ENCODE measurements at places on chromosomes 4 and X.

GRCh38 chr4:24131954-24132673 lies 242.3 kb upstream of the PPARGC1A start:
- DNase-seq: no peak

- DNase-seq: peak; percentile 17
Measured at GRCh38 chr4:180636696-180637404, 1606.4 kb upstream of the TENM3 start.

- no peak for DNase-seq
Measured at GRCh38 chrX:1754077-1754476, 139.2 kb downstream of the ASMT start.

GRCh38 chrX:105870445-105870844 lies 48.1 kb downstream of the NRK start:
- DNase-seq: no peak

DNA sequence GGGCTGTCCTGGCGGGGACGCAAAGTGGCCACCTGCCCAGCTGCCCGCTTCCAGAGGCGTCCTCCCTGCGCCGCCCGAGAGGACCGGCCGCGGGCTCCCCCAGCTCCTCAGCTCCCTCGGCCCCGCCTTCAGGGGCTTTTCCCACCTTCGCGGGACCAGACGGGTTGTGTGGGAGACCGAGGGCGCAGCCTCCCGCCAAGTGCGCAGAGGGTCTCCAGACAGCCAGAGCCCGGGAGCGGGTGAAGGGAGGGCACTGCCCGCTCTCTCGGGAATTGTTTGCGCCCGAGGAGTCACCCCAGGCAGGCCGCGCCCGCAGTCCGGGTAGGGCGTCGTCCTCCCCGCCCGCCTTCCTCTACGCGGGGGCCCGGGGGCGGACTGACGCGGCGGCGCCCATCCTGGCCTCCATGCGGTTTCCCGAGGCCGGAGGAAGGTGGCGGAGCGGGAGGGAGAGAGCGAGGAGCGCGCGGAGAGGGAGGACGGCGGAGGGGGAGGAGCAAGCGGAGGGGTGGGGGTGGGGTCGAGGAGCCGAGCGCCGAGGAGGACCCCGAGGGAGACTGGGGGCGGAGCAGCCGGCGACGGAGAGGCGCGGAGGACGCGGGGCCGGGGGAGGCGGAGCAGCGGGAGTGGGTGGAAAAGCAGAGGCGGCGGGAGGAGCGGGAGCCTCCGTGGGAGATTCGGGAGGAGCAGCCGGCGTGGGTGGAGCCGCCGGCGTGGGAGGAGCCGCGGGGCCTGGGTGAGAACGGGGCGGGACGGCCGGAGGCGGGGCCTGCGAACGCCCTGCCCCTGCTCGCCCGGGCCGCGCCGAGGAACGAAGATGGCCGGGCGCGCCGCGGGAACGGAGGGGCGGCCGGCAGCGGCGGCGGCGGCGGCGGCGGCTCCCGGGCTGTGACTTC lies 47.5 kb downstream of the CLDN34 start:
- DNase-seq: peak; percentile 75

DNA sequence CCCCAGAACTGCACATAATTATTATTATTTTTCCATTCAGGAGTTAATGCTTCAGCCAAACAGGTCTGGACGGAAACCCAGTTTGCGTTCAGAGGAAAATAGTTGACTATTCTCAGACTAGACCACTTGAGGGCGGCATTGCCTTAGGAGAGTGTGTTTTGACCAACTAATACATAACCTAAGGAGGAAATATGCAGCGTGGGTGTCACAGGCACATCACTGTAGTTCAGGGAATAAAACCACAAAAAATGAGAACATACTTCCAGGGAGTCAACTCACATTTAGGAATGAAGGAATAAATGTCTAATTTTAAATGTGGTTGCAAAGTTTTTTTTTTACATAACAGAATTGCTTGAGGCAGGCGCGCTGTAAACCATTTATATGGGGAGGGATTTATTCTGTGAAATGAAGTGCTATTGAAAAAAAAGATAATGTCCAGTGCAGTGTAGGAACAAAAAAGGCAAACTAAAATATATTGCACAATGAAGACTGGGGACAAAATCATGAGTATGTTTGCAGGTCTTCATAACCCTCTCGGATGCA lies 93.3 kb downstream of the SYNPO2 start:
- peak; percentile 41 for DNase-seq

GRCh38 chr4:42466273-42466844 lies 69.1 kb downstream of the SHISA3 start:
- DNase-seq: no peak

- no peak for DNase-seq
Measured at GRCh38 chr4:168515222-168516011, 18.6 kb downstream of the PALLD start.

DNA sequence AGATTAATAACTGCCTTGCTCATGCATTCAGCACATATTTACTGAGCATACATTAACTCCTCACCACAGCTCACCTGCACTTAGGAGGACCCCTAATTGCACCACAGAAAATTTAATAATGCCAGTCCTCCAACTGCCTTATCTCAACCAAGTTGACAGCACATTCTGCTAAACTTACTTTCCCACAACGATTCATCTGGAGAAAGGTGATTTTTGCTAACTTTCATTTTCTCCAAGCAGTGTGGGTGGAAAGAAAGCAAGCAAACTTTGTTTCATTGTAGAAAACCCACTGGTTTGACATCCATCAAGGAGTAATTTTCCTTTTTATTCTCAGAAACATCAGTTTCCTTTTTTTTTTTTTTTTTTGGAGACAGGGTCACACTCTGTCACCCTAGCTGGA lies 49.1 kb downstream of the RASGEF1B start:
- DNase-seq: no peak

- no peak for DNase-seq
Measured at GRCh38 chr4:90084967-90085295, 42.3 kb upstream of the CCSER1 start.

- no peak for DNase-seq
Measured at GRCh38 chr4:124030147-124030546, 633.6 kb downstream of the SPRY1 start.

DNA sequence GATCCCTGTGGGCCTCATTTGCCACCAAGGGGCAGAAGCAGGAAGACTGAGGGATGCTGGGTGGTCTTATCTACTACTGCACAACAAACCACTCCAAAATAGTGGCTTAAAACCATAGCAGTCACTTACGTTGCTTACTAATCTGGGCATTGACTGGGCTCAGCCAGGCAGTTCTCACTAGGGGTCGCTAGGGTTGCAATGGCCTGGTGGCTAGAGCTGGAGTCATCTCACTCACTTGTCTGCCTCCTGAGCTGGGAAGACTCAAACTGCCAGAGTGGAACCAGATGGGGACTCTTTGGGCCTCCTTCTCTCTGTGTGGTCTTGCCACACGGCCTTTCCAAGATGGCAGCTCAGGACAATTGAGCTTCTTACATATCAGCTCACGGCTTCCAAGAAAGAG lies 216.3 kb upstream of the BCOR start:
- no peak for DNase-seq

GRCh38 chrX:72308566-72309296 lies 3.0 kb upstream of the CITED1 start:
- peak; percentile 42 for DNase-seq

GRCh38 chr4:184873054-184873453 lies 47.3 kb upstream of the ACSL1 start:
- no peak for DNase-seq

- no peak for DNase-seq
Measured at GRCh38 chr4:32607978-32608377, 1887.8 kb downstream of the PCDH7 start.

- no peak for DNase-seq
Measured at GRCh38 chr4:121229993-121230392, 65.9 kb upstream of the TNIP3 start.

DNA sequence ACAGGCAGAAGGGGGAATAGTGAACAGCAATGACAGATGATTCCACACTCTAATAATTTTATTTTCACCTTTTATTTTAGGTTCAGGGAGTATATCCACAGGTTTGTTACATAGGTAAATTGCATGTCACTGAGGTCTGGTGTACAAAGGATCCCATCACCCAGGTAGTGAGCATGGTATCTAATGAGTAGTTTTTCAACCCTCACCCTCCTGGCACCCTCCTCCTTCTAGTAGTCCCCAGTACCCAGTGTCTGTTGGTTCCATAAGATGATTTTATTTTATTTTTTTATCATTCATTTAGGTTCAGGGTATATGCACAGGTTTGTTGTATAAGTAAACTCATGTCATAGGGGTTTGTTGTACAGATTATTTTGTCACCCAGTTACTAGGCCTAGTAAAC lies 58.6 kb upstream of the UGT8 start:
- no peak for DNase-seq

DNA sequence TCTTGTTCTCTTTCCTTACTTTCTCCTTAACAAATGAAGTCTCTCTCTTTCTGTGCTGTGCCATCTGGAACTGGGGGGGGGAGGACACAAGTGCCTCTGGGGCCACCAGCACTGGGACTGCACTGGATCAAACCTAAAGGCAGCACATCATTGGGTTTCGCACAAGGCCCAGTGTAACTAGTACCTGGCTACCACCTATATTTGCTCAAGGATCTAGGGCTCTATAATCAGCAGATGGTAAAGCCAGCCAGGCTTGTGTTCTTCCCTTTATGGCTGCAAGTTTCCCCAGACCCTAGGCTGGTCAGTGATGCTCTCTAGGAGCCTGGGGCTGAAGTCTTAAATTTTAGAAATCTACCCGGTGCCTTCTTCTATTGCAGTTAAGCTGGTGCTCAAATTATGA lies 40.1 kb downstream of the RTL3 start:
- no peak for DNase-seq

- peak; percentile 75 for DNase-seq
Measured at GRCh38 chr4:182925298-182925757, 8.1 kb upstream of the DCTD start.

GRCh38 chr4:81049907-81050306 lies 19.4 kb downstream of the BMP3 start:
- DNase-seq: no peak

DNA sequence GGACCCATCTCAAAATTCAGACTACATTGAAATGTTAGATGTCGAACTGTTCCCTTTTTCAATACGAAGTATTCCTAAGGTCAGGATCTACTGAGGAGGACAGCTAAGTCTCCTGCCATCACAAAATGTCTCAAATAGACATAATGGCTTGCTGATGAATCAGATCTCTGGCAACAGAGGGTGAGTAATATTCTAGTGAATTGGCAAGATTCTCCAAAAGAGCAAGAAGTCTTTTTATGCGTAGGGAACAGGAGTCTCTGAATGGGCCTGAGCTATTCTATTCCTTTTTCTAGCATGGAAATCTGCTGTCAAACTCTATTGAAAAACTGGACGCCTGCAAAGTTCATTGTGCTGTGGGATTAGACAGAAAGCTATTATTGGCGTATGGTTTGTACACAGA lies 145.4 kb downstream of the FNIP2 start:
- DNase-seq: no peak

GRCh38 chrX:139058831-139059495 lies 347.4 kb upstream of the FGF13 start:
- no peak for DNase-seq

- no peak for DNase-seq
Measured at GRCh38 chrX:26470941-26471340, 255.0 kb downstream of the MAGEB5 start.

DNA sequence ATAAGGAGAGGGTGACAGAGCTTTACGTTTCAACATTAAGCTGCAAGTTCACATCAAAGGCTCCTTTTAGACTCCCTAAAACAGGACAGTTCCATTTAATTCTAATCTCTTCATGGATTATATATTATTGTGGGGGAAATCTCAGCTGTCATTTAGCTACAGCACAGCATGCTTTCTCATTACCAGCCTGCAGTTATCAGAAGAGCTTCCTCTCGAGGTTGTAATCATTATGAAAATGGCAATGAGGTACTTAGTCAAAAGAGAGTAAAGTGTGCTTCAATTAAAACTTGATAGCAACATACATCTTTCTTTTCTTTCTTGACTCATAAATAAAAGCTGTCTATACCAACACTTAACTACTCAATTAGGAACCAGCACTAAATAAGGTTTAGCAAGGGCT lies 896.8 kb downstream of the ADGRL3 start:
- no peak for DNase-seq

- no peak for DNase-seq
Measured at GRCh38 chr4:38925492-38926413, 58.1 kb downstream of the FAM114A1 start.

DNA sequence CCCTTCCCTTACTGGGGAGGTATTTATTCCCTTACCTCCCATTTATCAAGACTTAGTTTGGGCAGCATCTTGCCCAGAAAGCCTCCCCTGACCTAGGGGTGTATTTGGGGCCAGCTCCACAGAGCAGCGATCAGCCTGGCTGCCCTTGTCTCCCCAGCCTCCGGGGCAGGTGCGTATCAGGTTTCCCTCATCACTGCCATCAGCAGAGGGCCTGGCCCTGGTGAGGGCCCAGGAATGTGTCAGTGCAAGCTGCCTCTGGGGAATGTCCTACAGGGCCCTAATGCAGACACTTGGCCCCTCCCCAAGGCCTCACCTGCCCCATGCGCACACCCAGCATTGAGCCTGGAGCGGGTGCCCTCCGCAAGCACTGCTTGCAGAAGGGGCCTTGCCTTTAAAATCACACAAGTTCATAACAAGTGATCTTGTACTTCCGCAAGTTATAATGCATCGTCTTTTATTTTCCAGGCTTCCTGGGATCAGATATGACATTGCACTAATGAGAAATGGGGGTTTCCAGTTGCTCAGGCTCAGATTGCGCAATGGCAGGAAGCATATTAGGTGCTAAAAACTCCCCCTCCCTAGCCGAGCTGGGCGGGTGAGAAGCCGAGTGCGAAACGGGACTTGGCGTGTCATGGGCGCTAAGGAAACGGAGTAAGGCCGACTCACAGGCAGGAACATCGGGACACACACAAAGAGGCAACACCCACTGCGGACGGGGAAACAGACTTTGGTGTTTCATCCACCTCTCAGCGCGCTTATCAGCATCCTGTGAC lies 25.4 kb upstream of the AFAP1 start:
- peak; percentile 49 for DNase-seq

- DNase-seq: no peak
Measured at GRCh38 chrX:1528186-1528883, 8.7 kb downstream of the P2RY8 start.

- DNase-seq: no peak
Measured at GRCh38 chrX:7115557-7115956, 32.0 kb upstream of the STS start.

DNA sequence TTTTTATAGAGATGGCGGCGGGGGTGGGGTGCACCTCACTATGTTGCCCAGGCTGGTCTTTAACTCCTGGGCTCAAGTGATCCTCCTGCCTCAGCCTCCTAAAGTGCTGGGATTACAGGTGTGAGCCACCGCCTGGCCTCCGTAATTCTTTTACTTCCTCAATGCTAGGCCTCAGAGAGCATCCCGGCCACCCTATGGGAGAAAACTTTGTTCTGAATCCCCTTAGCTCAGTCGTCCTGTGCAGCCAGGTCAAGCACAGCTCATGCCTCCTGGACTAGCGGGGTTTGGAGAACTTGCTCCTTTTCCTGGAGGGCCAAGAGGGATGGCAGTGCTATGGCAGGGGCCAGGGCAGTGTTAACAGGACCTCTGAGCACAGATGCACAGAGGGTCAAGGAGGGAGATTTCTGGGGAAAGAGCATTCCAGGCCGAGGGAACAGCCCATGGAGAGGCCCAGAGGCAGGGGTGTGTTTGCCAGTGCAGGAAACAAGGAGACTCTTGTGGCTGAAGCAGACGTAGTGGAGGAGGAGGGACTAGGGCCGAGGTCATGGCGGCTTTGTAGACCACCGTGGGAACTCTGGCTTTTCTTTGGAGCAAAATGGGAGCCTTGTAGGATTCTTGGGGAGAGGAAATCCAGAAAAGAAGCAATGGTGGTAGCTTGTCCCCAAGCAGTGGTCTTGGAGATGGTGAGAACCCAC lies 9.8 kb upstream of the TNIP2 start:
- no peak for DNase-seq

GRCh38 chr4:128287141-128287870 lies at the start of gene PGRMC2:
Gene PGRMC2 (minus strand): TSS chr4:128287813. CDS start chr4:128287790, 23 bp downstream.
- no peak for DNase-seq

- DNase-seq: peak; percentile 18
Measured at GRCh38 chr4:156775813-156776212, 195.8 kb downstream of the PDGFC start.
